COLO829 (cell line): ENCODE measurements at places on chromosomes 3 and 15.

DNA sequence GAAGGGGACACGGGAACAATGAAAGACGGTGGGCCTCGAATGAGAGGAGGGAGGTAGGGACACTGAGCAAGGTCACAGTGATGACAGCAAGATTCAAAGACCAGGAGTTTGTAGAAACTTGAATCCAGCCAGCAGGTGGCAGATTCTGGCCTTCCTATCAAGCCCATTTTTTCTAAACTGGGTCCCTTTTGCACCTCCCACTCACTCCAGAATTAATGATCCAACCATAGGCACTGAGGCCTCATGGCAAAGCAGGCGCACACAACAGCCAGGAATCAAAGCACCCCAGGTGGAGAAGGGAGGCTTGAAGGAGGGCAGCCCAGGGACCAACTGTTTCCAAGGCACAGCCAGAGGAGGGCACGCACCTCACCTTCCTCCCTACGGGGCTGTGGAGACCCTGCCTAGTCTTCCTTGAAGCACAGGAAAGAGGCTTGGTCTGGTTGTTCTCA is 90.2 kb downstream of the ANP32A start:
- DNase-seq = no peak

DNA sequence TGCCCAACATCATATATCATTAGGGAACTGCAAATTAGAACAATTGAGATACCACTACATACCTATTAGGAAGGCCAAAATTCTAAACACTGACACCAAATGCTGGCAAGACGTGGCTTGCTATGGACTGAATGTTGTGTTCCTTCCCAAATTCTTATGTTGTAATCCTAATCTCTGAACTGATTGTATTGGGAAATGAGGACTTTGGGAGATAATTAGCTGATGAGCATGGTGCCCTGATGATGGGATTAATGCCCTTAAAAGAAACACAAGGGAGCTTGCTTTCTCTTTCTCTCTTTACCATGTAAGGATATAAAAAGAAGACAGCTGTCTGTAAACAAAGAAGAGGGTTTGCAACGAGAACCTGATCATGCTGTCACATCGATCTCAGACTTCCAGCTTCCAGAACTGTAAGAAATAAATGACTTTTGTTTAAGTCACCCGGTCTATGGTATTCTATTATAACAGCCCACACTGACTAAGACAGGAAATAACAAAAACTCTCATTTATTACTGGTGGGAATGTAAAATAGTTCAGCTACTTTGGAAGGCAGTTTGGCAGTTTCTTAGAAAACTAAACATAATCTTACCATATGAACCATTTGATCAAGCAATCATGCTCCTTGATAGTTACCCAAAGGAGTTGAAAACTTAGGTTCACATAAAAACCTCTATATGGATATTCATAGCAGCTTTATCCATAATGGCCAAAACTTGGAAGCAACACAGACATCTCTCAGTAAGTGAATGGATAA is 458.3 kb upstream of the CBLB start:
- DNase-seq = peak; percentile 7

GRCh38 chr3:49727154-49727923 is 3.6 kb upstream of the GMPPB start:
- DNase-seq = no peak

DNA sequence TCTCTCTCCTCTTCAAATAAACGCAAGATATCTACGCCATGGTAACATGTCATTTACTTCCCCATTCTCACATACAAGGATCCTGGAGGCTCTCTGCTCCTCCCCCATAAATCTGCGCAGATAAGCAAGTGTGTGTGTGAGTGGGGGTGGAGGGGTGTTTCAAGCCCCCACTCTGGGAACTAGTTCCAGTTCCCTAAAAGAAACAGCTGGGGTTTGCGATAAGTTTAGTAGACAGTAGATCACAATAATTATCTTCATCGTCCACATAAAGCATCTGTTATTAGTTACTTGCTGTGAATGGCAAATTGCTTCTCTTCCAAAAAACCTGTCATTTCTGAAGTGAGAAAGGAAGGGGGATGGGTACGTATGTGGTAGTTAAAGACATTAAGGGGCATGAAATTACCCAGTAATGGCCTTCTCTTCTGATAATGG is 79.8 kb downstream of the RBPMS2 start:
- no peak for DNase-seq

- no peak for DNase-seq
Observed at GRCh38 chr15:71060983-71061382, 54.3 kb upstream of the THSD4 start.

DNA sequence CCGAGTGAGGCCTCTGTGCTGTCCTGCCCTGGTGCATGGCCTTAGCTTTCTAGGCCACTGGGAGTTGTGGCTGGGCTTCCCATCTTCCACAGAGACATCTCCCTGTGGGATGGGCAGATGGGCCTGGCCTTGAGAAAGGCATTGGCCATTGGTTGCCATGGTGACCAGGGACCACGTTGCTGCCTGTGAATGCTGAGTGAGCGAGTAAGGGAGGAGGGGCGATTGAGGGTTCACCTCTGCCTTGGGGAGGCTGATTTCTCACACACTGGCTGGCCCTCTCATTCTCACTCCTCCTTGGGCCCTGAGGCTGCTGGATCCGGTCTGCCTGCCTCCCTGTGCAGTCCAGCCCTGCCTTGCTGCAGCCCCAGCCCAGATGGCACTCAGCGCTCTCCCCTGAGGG is 26.4 kb upstream of the DOCK3 start:
- no peak for DNase-seq

DNA sequence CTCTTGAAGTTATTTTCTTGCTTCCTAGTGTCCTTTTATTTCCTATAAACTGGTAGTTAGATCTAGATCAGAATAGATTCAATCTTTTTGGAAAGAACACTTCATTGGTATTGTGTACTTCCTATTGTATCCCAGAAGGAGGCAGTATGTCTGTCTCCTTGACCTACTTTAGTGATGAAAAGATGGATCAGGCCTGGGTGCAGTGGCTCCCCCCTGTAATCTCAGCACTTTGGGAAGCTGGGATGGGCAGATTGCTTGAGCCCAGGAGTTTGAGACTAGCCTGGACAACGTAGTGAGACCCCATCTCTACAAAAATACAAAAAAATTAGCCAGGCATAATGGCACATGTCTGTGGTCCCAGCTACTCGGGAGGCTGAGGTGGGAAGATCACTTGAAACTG is 12.0 kb downstream of the BSN start:
- no peak for DNase-seq

- no peak for DNase-seq
Observed at GRCh38 chr3:3192286-3192675, 12.8 kb upstream of the CRBN start.

DNA sequence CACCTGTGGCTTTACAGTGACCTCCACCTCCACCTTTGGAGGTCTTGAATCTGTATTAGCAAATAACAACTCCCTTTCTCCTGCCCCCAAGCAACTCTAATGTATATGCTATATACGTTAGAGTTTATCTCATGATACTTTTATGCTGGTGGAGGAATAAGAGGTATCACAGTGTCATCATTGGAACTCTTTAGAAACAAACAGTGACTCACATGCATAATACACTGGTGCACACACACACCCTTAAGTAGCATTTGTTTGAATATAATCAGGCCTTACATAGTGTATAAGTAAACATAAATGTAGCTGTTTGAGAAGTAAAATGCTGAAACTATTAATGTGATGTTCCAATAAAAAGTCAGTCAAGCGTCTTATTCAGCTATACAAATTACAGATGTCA is 280.2 kb upstream of the C2CD4B start:
- no peak for DNase-seq

- no peak for DNase-seq
Observed at GRCh38 chr15:48409623-48410022, 78.4 kb downstream of the DUT start.

GRCh38 chr3:75110741-75111140 is 496.3 kb upstream of the CNTN3 start:
- DNase-seq = no peak

DNA sequence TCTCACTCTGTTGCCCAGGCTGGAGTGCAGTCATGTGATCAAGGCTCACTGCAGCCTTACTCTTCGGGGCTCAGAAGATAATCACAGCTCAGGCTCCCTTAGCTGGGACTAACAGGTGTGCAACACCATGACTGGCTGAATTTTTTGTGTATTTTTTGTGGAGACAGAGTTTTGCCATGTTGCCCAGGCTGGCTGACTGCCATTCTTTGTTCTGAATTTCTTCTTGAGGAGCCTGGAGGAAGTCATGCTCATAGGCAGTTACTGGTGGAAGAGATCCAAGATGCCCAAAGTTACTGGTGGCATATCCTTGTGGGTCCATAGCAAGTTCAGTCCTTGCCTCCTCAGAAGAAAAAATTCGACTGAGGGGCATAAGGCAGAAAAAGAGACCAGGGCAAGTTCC is 16.6 kb upstream of the UBP1 start:
- DNase-seq = no peak

GRCh38 chr15:60208709-60209108 is 189.1 kb downstream of the ANXA2 start:
- no peak for DNase-seq

DNA sequence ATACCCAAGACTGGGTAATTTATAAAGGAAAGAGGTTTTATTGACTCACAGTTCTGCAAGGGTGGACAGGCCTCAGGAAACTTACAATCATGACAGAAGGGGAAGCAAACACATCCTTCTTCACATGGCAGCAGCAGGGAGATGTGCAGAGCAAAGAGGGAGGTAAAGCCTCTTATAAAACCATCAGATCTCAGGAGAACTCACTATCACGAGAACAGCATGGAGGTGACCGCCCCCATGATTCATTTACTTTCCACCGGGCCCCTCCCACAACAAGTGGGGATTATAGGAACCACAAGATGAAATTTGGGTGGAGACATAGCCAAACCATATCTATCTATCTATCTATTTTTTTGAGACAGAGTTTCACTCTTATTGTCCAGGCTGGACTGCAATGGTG is 5.4 kb downstream of the GDPGP1 start:
- DNase-seq = no peak
